ENCODE measurements at places on chromosomes 7 and 10. TPM values are rescaled to one million over a fixed set of nuclear protein-coding genes. Genes with fewer than 3 reads are reported as not detected.
A peak's percentile ranks its signal among the peaks of the same experiment; 100 is the strongest.

The ALDH18A1 gene
- total RNA-seq, result 78.1 TPM

The TAS2R41 gene
- 1.3 TPM for total RNA-seq

The BTBD16 gene
- total RNA-seq, result not detected

- DNase-seq, result no peak
These were observed 23.8 kb upstream of the IFIT2 start for GRCh38 chr10:89278034-89278535.

DNA sequence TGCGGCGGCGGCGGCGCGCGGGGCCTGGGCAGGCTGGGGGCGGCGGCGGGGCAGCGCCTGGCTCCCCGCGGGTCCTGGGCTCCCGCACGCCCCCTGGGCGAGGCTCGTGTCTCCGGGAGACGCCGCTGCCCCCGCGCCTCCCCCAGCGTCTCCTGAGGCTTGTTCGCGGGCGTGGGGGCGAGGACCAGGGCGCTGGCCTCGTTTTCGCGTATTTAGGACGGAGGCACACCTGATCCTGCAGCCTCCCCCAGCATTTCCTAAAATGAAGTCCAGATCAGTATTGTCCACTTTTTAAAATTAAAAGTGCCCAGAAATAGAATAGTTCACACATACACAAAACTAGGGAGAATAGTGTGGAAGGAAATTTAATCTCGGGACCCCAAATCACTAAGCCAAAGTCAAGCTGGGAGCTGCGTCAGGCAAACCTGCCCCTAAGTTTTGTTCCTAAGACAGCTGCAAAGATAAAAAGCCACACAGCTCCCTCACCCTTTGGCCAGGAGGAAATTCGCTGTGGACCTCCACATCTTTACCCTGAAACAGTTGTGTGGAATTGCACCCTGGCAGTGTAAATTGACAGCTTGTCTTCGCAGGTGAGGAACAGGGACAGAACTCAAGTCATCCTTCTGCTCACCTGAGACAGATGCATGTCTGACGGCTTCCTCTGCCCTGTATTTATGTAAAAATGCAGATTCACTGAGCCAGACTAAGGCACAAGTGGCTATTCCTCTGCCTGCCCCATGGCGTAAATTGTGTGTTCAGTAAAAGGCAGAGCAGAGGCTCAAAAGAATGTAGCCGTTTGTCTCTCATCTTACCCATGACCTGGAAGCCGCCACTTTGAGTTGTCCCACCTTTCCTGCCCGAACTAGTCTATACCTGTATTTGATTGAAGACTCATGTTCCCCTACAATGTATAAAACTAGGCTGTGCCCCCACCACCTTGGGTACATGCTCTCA is 740 bp downstream of the GALNT11 start:
- DNase-seq, result no peak

DNA sequence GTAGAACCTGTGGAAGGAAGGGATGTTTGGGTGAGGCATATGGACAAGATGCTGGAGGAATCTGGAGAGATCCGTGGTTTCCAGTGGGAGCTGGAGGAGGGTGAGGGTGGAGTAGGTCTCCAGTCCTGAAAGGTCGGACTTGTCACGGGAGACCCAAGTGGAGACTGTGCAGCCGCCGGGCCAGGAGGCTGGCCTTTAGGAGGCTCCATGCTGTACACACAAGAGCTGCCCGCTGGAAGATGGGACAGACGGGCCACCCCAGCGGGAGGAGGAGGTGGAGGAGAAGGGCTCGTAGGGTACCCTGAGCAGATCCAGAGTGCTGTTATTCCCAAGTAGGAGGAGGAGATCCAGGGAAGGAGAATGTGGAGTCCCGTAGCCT is 106.7 kb downstream of the NKX6-2 start:
- DNase-seq, result no peak

DNA sequence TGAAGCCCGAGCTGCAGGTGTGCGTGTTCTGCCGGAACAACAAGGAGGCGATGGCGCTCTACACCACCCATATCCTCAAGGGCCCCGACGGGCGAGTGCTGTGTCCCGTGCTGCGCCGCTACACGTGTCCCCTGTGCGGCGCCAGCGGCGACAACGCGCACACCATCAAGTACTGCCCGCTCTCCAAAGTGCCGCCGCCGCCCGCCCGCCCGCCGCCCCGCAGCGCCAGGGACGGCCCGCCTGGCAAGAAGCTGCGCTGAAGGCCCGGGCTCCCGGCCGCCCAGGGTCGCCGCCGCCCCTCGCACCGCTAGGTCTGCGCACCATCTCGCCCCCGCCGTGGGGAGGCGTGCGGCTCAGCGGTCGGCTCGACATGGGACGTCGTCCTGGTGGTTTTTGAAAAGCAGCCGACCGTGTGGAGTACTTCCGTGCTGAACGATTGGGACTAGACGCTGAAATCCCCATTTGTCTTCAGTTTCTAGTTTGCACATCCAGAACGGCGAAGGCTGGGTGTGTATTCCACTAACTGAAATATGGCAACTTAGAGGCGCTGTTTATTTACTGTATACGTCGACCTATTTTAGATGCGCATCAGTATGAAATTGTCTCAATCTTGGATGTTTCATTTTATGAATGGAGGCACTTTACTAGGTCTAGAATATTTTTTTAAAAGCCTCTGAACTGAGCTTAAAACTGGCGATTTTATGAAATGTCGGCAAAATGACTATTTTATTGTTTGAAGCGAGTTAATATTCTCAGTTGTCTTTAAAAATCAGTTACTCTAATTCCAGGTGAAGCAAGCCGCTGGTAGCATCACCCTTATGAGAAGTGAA is 1.1 kb downstream of the NANOS1 start:
- DNase-seq, result peak; percentile 65

DNA sequence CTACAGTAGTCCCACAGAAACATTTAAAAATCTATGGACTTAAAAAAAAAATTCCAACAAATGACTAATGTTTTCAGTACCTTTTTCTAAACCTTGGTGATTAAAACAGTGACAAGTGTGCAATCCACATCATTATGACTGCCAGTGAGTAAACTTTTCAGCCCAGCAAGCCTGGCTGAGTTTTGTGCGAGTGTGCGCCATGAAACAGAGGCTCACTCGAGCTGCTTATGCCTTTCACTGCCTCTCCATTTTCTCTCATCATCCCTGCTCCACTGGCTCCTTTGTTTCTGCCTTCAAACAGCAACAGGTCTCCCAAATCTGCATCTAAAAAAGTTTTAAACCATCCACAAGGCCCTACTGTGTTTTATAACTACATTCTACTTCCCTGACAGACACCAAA is 105.8 kb downstream of the USP6NL start:
- no peak for DNase-seq

GRCh38 chr7:867406-868188 is 8.8 kb upstream of the GET4 start:
- DNase-seq, result no peak

- no peak for DNase-seq
These were observed 163.7 kb upstream of the AHR start for GRCh38 chr7:17134786-17135185.

DNA sequence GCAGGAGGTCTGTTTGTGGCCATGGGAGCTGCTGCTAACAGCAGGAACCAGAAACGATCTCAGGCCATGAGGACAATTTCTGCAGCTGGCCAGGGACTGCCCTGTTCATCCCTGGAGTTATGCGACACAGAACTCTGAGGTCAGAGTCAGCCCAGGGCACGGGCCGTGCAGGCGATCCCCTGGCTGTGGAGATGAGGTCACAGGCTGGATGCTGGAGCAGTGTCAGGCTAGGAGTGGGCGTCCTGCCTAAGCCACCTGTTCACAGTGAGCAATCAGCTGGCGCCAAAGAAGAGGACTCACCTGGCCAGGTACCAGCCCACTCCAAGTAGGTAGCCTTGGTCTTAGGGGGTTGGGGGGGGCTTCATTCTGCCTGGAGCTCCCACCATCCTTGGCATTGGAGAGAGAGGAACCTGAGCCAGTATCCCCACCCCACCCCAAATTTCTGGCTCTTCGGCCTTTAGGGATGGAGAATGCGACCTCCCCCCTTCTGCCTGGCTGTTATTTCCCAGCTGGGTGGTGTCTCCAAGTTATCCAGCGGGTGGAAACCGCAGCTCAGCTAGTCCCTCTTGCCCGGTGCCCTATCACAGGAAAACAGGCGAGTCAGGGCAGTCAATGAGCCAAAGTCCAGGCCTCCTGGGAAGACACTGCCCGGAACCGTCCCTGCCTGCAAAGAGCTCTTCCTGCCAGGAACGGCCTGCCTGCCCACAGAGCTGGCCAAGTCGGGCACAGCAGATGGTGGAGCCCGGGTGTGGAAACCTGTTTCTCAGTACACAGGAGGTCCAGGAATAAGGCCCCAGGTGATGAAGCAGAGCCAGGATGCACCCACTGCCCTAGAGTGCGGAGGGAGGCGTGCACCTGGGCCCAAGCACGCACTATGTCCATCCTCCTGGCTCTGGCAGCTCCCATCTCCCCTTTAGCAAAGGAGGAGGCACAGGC is 1.8 kb upstream of the TTYH3 start:
- DNase-seq, result no peak

GRCh38 chr10:34475786-34476185 is 339.3 kb downstream of the PARD3 start:
- DNase-seq, result no peak

- DNase-seq, result peak; percentile 75
These were observed at the start of gene TMUB1 for GRCh38 chr7:151083071-151083823. Gene TMUB1, minus strand, starts transcription at chr7:151083493. Its CDS starts 930 bp downstream, at chr7:151082563.
